ENCODE measurements at places on chromosomes 12 and 14. TPM values are rescaled to one million over a fixed set of nuclear protein-coding genes. Genes with fewer than 3 reads are reported as not detected.

GRCh38 chr12:12171991-12172511, 94.8 kb downstream of the LRP6 start:
- H3K4me3 ChIP-seq: no peak overlapping the region
- H3K36me3 ChIP-seq: peaks cover 2% of the 10 kb centered on the region
- no peak overlapping the region for H3K27ac ChIP-seq
- H3K4me1 ChIP-seq: peaks cover 14% of the 10 kb centered on the region

GRCh38 chr14:73311708-73312030, 74.4 kb downstream of the PAPLN start:
- H3K27ac ChIP-seq: no peak overlapping the region
- DNase-seq: no peak
- H3K36me3 ChIP-seq: no peaks in the 10 kb centered on the region
- H3K4me1 ChIP-seq: peaks cover 5% of the 10 kb centered on the region
- no peak overlapping the region for H3K4me3 ChIP-seq

Gene SLC6A15
- 0.43 TPM for total RNA-seq

DNA sequence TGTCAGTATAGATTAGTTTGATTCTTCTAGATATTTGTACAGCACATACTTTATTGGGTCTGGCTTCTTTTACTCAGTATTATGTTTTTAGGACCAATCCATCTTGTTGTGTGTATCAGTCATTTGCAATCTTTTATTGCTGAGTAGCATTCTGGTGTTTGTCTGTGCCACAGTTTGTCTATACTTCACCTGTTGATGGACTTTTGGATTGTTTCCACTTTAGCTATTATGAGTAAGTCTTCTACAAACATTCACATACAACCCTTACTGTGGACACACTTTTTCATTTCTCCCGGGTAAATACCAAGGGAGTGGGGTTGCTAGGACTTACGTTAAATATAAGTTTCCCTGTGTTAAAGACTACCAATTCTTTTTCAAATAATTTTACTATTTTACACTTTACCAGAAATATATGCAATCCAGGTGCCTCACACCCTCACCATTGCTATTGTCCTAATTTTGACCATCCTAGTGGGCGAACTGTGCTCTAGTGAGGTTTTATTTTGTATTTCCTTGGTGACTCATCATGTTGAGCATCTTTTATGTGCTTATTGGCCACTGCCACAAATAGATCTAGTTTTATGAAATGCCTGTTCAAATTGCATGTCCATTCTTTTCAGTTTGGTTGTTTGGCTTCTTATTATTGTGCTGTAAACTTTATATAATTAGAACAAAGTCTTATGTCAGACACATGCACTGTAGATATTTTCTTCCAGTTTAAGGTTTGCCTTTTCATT, 304.7 kb upstream of the TMTC1 start:
- H3K27me3 ChIP-seq: no peaks in the 10 kb centered on the region
- DNase-seq: no peak

DNA sequence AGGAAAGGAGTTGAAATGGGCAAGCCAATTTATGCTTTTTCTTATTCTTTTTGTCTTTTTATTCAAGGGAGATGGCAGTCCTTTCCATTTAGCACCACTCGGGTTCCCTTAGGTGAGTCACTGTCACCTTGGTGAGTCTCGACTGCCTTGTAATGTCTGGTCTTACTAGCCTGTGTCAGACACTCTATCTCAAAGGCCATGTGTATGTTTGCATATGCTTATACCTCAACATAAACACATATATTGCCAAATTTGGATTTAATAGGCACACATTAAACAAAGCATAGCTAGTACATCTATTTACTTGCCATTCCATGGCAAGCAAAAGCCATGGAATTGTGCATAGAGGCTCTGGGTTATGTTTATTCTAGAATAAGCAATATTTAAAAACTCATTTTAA, 624.9 kb upstream of the FOXG1 start:
- H3K27ac ChIP-seq: no peak overlapping the region
- no peaks in the 10 kb centered on the region for H3K36me3 ChIP-seq
- no peak for DNase-seq
- no peaks in the 10 kb centered on the region for H3K4me1 ChIP-seq
- no peaks in the 10 kb centered on the region for H3K27me3 ChIP-seq
- no peak overlapping the region for H3K4me3 ChIP-seq

Gene ZNF740
- 40.2 TPM for total RNA-seq

- H3K4me1 ChIP-seq: peaks cover 21% of the 10 kb centered on the region
- H3K27ac ChIP-seq: no peak overlapping the region
- DNase-seq: no peak
- H3K36me3 ChIP-seq: peaks cover 47% of the 10 kb centered on the region
Observed at GRCh38 chr12:6334940-6335450, 6.9 kb downstream of the TNFRSF1A start.

Gene BMP4
- not detected for total RNA-seq

DNA sequence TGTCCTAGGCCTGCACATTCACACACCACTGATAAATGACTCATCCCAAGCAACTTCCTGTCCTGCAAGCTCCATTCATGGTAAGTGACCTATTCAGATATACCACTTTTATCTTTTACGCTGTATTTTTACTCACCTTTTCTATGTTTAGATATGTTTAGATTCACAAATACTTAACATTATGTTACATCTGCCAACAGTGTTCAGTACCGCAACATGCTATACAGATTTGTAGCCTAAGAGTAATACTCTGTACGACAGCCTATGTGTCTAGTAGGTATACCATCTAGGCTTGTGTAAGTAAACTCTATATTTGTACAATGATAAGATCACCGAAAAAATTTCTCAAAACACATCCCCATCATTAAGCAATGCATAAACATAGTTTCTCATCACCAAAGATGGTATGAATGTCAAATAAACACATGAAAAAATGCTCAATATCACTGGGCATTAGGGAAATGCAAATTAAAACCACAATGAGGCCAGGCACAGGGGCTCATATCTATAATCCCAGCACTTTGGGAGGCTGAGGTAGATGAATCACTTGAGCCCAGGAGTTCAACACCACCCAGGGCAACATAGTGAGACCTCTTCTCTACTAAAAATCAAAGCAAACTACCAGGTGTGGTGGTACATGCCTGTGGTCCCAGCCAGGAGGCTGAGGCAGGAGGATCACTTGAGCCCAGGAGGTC, 20.7 kb downstream of the ATXN2 start:
- peaks cover 5% of the 10 kb centered on the region for H3K4me1 ChIP-seq
- no peaks in the 10 kb centered on the region for H3K27me3 ChIP-seq
- no peak overlapping the region for H3K27ac ChIP-seq
- H3K36me3 ChIP-seq: peaks cover 14% of the 10 kb centered on the region
- no peak overlapping the region for H3K4me3 ChIP-seq
- no peak for DNase-seq

- no peak overlapping the region for H3K27ac ChIP-seq
- peaks cover 5% of the 10 kb centered on the region for H3K4me1 ChIP-seq
- no peaks in the 10 kb centered on the region for H3K27me3 ChIP-seq
- no peak for DNase-seq
- H3K36me3 ChIP-seq: peaks cover 41% of the 10 kb centered on the region
- H3K4me3 ChIP-seq: no peak overlapping the region
Observed at GRCh38 chr14:72952171-72952570, 25.9 kb downstream of the DCAF4 start.

Gene ART4
- total RNA-seq: not detected

DNA sequence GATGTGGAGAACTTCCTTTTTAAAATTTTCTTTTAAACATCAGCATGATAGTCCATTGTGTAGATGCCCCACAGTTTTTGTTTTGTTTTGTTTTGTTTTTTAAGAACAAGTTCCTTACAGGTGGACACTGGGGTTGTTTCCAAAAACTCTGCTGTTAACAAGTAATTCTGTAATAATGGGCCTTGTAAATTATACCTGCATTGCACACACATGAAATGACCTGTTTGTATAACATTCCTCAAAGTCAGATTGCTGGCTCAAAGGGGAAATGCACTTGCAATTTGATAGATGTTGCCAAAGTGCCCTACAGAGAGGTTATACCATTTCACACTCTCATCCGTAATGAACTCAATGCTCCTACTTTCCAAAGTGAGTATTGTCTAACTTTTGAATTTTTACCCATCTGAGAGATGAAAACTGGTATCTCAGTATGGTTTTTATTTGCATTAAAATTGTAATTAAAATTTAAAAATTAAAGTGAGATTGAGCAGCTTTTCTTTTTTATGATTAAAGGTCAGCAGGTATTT, 89.2 kb downstream of the SPPL3 start:
- H3K4me3 ChIP-seq: no peak overlapping the region
- H3K27me3 ChIP-seq: no peaks in the 10 kb centered on the region
- H3K4me1 ChIP-seq: peaks cover 36% of the 10 kb centered on the region
- H3K27ac ChIP-seq: no peak overlapping the region
- H3K36me3 ChIP-seq: peaks cover 5% of the 10 kb centered on the region

DNA sequence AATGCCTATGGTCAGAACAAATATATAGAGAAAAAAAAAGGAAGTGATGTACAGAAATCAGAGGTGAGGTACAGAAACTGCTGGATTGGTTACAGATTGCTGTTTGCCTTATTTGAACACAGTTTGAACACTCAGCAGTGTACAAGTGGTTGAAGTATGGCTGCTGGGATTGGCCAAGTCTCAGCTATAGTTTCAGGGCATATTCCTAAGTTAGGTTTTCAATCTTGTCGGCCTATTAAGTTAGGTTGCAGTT, 146.4 kb downstream of the LLPH start:
- H3K36me3 ChIP-seq: no peaks in the 10 kb centered on the region
- no peak for DNase-seq

DNA sequence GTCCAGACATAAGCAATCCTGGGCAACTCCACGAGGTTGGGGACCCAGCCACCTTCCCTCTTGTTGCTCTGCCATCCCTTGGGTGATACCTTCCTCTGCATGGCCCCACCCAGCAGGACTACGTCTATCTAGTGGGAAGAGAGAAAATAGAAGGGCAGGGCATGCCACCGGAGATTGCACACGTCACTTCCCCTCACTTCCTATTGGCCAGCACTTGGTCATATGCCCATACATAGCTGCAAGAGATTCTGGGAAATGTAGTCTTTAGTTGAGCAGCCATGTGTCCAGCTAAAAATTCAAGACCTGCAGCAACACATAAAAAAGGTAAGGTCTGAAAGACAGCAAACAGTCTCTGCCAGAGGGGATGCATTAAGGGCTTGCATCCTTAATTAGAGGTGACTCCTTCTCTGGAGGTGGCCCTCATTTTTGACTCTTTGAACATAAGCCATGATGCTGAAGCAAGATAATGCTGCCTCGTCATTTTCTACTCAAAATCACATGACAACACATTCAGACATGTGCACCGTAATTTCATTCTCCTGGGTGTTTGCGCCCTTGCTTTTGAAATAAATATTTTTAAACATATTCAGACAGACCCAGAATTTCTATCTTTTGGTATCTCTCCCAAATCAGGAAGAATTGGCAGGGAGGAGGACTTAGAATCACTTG, 91.8 kb upstream of the PWP1 start:
- H3K27me3 ChIP-seq: no peaks in the 10 kb centered on the region
- peaks cover 5% of the 10 kb centered on the region for H3K36me3 ChIP-seq
- DNase-seq: no peak
- no peak overlapping the region for H3K4me3 ChIP-seq
- H3K4me1 ChIP-seq: no peaks in the 10 kb centered on the region

DNA sequence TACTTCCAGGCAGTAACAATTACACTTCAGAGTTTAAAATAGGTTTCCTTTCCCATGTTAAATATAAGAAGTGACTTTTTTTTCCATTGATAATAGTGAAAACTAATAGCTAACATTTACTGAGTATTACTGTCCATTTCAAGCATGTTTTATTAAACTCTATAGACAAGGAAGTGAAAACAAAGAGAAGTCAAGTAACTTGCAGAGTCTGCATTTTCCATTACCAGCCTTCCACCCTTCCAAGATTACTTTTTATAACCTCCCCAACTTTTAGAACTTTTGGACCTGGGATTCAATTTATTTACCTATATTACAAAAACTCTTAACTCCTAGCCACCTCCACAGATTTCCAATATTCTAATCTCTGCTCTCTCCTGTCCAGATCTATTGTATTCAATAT, 67.7 kb downstream of the SEC23A start:
- H3K27ac ChIP-seq: no peak overlapping the region
- H3K27me3 ChIP-seq: no peaks in the 10 kb centered on the region
- no peak for DNase-seq
- no peak overlapping the region for H3K4me3 ChIP-seq

DNA sequence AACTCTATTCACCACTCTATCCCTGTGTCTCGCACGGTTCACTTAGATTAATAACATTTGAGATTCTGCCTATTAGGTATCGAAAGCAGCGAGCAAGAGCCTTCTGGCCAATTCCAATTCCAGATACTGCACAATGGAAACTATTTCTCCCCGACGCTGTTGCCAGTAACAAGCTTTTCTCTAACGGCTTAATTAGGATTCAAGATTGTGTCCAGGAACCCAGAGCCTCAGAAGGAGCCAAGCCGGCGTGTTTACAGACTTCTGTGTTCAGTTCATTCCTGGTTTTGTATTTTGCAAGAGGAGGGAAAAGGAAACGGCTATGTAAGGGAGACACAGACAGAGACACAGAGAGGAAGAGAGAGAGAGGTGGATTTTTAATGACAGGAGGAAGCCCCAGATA, 185.6 kb downstream of the DICER1 start:
- H3K27me3 ChIP-seq: peaks cover 22% of the 10 kb centered on the region
- no peaks in the 10 kb centered on the region for H3K4me1 ChIP-seq

GRCh38 chr14:83908419-83908818, 1621.5 kb upstream of the FLRT2 start:
- no peak overlapping the region for H3K27ac ChIP-seq
- no peak for DNase-seq

DNA sequence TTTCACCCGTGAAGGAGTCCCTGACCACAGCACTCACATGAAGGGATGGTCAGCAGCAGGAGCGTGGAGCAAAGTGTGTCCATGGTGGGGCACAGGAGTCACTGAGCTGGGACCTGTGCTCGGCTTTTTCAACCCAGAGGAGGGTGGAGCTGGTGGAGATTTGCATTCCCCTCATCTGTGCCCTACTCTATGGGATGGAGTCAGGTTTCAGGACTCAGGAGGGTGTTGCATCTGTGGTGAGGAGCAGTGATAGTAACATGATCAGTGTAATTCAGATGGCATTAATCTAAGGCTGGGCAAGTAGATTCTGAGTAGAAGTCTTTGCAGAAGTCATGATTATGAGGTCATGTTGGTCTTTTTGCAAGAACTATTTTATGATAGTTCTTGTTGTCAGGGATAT, 511.9 kb downstream of the TMEM121 start:
- no peak overlapping the region for H3K27ac ChIP-seq
- DNase-seq: no peak
- no peak overlapping the region for H3K4me3 ChIP-seq

GRCh38 chr14:105890474-105891220, 364.3 kb downstream of the TMEM121 start:
- no peak overlapping the region for H3K27ac ChIP-seq
- DNase-seq: peak; percentile 2
- peaks cover 8% of the 10 kb centered on the region for H3K27me3 ChIP-seq
- H3K4me3 ChIP-seq: no peak overlapping the region
- H3K4me1 ChIP-seq: no peaks in the 10 kb centered on the region
